ENCODE measurements at places on chromosomes 7 and 10.

DNA sequence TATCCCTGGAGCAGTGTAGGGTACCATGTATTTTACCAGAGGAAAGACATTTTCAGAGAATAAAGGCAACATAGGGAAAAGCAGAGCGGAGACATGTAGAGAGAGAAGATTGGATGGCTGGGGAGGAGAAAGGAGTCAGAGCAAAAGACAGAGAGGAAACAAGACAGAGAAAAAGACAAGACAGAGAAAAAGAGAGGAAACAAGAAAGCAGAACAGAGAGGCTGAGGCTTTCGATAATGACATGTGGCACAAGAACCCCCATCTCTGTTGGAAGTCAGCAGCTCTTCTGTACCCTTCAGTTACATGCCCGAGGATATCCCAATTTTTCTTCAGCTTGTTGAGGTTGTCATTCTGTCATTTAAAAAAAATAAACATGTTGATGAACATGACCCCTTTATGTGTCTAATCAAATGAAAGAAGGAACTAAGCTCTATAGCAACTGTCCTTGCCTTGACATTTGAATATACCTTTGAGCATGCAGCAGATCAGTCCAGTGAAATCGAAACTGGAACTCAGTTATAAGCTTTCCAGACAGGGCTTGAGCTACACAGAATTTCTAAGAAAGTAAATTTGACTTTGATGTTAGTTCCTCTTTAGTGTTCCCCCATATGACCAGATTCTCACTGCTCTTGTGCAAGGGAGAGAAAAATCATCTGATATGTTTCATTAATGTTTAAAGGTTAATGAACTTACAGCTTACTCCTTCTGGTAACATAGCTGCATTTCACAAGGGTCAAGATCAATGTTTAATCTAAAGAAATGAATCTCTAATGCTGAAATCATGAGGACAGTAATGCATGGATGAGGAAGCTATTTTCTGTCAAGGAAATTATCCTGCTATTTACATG is 75.1 kb upstream of the SP4 start:
- no peak for DNase-seq

DNA sequence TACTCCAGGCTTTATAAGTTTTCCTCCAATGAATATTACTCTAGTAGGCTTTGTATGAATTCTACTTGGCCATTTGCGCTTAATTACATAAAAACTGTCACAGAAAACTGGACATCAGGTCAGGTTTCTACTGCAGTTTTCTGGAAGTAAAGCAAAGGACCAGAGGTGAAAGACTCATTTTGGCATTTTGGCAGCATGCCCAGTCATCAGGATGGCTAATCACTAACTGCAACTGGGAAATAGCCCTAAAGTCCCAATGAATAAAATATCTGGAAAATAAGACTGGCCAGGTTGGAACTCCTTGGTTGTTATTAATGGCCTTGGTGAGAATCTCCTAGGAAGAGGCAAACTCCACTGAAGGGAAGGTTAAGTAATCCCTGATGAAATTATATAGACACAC is 75.5 kb downstream of the COPG2 start:
- DNase-seq: no peak

GRCh38 chr10:104332243-104333031 is 5.8 kb downstream of the ITPRIP start:
- DNase-seq: no peak

- no peak for DNase-seq
Measured at GRCh38 chr7:1585142-1585981, 15.5 kb upstream of the PSMG3 start.

- no peak for DNase-seq
Measured at GRCh38 chr10:79292891-79293746, 54.1 kb upstream of the PPIF start.

- DNase-seq: no peak
Measured at GRCh38 chr7:138027100-138027499, 25.2 kb upstream of the CREB3L2 start.

- no peak for DNase-seq
Measured at GRCh38 chr10:55734112-55734511, 626.9 kb downstream of the ZWINT start.

- DNase-seq: no peak
Measured at GRCh38 chr7:27615420-27616185, 47.1 kb downstream of the HIBADH start.

DNA sequence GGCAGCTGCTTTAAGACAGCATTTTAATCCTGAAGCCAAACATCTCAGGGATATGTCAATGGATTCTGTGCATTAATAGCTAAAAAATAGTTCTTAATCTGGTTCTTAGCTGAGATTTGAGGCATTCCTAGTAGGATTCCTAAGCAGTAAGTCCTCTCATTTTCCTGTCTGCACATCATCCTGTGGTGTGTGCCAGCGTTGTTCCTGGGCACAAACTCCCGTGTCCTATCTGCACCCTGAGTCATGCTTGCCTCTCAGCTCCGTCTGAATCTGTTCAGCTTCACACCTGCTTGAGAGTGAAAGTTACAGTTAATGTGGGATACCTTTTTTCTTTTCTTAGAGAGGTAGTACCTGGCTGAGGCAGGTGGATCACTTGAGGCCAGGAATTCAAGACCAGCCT is 19.5 kb downstream of the BAG3 start:
- DNase-seq: no peak

DNA sequence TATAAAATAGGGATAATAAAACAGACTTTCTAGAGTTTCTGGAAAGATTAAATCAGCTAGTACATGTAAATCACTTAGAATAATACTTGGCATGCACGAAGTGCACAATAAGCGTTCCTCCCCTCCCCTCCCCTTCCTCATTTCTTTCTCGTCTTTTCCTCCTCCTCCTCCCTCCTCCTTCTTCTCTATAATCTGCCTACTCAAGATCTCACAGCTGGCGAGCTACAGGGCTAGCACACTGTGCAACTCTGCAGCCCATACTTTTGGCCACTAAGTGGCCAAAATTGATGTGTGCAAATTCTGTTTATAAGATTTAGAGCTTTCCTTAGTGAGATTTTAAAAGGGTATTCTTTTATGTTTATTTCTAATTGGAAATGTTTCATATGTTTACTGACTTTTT is 565.3 kb downstream of the PHTF2 start:
- DNase-seq: no peak

- DNase-seq: no peak
Measured at GRCh38 chr7:135959646-135960363, 17.4 kb downstream of the MTPN start.

DNA sequence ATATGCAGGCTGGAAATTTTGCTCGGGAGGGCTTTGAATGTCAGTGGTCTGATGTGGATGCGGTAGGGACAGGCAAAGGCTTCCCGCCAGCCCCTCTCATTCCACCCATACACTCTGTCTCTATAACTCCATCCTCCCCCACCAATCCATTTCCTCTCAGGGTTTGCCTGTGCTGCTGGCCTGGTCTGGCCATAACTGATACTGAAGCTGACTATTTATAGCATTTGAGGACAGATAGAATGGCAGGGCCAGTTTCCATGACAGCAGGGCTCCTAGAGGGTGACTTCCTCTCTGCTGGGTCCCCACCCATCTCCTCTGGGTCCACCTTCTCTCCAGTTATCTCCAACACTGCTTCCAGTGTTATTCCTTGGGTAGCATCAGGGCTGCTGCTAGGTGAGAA is 6.6 kb upstream of the PDLIM1 start:
- DNase-seq: no peak

DNA sequence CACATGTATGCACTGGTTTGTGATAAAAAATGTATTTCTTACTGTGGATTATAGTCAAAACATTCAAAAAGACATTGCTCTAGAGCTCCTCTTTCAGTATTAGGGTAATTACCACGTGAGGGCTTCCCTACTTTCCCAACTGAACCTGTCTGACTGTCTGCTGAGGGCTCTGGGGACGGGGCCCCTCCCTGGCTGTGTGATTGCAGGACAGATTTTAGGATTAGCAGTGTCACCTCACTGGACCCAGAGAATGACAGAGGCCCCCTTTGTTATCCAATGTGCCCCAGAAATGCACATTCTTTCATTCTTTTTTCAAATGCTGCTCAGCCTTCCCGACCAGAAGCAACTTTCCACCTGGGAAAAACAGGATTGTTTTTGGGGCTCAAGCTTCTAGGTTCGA is 43.6 kb upstream of the MXI1 start:
- no peak for DNase-seq

GRCh38 chr10:88659725-88660597 is 4.3 kb upstream of the LIPF start:
- DNase-seq: no peak

All from amygdala (tissue), 56 donors.